ENCODE measurements at places on chromosomes 16 and 17.

- no peak for DNase-seq
Observed at GRCh38 chr16:65934443-65934842, 432.0 kb upstream of the CDH5 start.

GRCh38 chr16:85592700-85593493 is 20.2 kb upstream of the GSE1 start:
- no peak for DNase-seq

GRCh38 chr17:75845933-75846691 is 1.9 kb upstream of the UNC13D start:
- DNase-seq = no peak

DNA sequence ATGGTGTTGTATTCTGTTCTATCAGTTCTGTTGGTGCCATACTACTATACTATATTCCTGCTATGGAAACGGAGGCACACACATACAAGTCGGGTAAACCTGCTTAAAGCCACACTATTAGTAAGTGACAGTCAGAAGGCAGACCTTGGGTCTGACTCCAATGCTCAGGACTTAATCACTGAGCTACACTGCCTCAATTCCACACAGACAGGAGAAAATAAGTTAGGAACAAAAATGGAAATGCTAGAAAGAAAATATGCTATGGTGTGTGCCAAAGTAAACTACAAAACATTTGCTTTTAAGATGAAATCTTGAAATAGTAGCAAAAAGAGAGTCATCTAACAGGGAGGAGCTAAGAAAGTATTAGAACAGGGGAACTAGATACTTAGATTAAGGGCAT is 48.1 kb downstream of the MYO1D start:
- DNase-seq = no peak

- DNase-seq = peak; percentile 59
Observed at GRCh38 chr17:74362810-74363498, 1.3 kb upstream of the BTBD17 start.

DNA sequence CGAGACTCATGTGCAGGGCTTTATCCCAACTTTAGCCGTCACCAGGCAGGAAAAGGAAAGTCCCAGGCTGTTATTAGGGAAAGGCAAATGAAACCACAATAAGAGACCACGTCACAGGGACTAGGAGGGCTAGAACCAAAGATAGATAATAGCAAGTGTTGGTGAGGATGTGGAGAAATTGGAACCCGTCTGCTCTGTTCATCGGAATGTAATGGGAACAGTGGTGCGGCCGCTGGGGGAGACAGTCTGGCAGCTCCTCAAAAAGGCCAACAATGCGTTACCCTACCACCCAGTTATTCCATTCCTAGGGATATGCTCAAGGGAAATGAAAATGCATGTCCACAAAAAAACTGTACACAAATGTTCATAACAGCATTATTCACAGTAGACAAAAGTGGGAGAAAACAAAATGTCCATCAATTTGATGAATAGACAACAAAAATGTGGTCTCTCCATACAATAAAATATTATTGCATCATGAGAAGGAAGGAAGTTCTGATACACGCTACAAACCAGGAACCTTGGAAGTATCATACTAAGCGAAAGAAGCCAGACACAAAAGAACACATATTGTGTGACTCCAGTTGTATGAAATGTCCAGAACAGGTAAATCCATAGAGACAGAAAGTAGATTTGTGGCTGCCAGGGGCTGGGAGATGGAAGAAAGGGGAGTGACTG is 19.5 kb upstream of the USP10 start:
- no peak for DNase-seq

GRCh38 chr16:56911771-56912571 is 20.0 kb upstream of the HERPUD1 start:
- DNase-seq = no peak

- no peak for DNase-seq
Observed at GRCh38 chr17:67523101-67523500, 146.0 kb downstream of the PITPNC1 start.

DNA sequence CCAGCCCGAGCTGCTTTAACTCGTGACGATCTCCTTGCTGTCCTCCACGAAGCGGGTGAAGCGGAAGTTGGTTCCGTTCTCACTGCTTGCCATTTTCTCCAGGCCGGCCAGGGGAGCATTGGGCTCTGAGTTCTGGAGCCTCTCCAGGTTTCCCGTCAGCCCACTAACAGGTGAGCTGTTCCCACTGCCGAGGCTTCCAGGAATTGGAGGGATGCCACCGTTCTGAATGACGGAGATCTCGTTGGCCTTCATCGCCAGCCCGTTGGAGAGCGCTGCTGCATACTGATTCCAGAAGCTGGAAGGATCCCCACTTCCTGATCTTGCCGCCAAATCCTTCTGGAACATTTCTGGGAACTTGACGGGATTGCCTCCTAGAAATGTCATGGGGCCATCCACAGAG is 14.0 kb downstream of the SALL1 start:
- DNase-seq = no peak

DNA sequence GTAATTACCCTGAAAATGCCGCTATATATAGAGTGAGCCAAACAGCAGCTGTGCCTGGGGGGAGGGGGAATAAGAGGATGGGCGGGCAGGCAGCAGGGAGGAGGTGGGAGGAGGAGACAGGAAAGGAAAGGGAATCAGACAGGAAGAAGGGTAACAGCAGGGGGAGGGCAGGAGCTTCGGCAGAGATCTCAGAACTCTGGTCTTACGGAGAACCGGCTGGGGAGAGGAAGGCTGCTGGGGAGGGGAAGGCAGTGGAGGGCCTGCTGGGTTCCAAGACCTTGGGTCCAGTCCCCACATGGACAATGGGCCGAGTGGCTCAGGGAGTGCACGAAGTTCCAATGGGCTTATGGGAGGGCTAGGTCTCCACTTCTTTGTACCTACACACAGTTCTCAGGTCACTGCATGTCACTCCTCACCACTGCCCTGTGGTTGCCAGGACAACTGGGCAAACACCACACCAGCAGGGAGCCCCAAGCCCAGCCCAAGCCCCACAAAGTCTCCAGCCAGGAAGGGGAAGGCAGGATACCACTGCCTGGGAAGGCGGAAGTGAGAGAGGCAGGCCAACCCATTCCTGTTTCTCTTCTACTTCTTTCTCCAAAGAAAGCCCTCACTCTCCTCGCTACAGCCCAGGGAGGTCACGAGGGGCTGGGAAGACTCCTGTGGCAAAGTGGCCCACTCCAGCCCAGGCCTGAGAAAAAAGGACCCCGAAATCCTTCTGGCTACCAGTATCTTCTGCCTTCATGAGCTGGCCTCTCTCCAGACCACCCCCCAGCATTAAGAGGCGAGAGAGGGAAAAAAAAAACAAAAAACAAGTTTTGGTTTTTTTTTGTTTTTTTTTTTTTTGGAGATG is 25.3 kb downstream of the G6PC3 start:
- peak; percentile 97 for DNase-seq

DNA sequence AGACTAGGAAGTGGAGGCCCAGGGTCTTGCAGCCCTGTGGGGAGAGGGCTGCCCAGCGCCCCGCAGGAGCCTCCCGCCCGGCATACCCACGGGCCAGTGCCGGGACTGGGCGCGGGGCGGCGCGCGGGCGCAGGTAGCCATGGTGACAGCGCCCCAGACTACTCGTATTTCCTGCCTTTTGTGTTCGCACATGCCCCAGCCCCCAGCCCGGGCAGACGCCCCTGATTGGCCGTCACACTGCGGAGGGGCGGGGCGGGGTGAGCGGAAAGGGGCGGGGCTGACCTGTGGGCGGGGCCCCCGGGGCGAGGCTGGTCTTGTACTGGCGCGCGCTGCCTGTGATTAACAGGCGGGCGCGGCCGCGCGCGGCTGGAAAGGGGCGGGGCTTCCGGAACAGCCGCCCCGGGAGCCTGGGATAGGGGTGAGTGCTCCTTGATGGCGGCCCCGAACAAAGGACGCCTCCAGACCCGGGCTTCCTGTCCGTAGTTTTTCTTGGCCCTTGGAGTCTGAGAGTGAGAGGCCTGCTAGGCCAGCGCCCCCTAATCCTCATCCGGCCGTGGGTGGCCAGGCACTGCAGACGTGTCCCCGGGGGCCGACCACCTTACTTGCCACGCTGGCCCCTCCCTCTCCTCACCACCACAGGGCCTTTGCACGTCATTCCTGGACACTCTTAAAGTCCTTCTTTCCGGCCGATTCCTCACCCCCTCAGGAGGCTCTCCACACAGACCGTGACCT is 71.0 kb downstream of the RAI1 start:
- no peak for DNase-seq

Data from NCI-H1417 (cell line).